ENCODE measurements at places on chromosomes 6 and 20.
A peak's percentile ranks its signal among the peaks of the same experiment; 100 is the strongest.

DNA sequence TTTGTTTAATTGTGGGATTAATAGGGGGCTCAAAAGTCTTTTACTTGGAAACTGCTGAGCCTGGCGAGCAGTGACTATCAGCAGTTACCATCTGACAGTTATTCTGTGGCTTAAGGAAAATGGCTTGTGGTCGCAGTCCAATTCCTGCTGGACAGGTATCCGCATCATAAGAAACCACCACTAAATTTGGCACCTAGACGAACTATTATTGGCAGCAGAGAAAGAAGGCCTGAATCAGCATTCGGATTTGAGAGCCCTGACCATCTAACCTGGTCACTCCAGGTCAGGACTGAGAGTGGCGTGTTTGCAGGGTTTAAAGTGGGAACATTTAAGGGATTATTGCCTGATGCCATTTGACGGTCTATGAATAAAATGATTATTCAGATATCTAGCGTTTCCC is 146.4 kb downstream of the RPS12 start:
- DNase-seq = peak; percentile 47

DNA sequence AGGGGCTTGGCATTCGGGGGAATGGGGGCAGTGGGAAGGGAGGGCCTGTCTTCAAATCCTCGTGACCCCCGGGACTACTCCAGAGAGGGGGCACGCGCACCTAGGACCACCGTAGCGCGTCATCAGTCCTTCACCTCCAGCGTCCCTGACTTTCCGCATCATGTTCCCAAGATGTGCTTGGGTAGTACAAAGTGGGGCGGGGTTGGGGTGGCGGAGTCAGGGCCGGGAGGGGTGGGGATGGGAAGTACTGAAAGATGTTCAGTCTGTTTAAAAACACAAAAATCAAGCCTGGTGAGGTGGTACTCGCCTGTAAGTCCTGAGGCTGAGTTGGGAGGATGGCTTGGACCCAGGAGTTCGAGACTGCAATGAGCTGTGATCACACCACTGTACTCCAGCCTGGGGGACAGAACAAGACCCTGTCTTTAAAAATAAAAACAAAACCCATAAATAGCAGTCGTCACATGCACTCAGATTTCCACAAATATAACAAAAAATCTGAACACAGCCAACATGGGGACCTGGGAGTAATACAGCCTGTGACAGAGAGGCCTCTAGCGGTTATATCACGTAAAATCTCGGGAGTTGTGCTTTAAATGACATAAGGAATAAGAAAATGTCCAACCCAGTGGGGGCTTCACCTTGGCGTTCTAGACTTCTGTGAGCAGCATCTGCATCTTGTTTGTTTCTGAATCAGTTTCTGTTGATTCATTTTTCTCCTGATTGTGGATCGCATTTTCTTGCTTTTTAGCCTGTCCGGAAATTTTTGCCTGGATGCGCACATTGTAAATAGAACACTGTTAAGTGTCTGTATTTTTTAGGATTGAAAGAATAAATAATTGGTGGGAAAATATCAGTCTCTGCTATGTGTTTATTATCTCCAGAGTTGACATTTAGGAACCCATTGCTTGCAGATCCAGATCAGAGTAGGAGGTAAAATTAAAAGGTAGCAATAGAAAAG is 698 bp upstream of the LRP11 start:
- peak; percentile 78 for DNase-seq

DNA sequence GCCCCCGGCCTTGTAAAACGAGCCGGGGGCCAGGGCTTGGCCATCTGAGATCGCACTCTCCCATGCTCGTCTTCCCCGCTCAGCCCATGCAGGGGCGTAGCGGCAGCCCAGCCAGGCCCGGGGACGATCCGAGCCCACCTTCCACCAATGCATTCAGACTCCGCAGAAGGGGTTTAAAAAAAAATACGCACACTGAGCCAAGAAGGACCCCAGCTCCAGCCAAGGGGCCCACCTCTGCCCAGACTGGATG is 320 bp downstream of the GSTA4 start:
- no peak for DNase-seq

DNA sequence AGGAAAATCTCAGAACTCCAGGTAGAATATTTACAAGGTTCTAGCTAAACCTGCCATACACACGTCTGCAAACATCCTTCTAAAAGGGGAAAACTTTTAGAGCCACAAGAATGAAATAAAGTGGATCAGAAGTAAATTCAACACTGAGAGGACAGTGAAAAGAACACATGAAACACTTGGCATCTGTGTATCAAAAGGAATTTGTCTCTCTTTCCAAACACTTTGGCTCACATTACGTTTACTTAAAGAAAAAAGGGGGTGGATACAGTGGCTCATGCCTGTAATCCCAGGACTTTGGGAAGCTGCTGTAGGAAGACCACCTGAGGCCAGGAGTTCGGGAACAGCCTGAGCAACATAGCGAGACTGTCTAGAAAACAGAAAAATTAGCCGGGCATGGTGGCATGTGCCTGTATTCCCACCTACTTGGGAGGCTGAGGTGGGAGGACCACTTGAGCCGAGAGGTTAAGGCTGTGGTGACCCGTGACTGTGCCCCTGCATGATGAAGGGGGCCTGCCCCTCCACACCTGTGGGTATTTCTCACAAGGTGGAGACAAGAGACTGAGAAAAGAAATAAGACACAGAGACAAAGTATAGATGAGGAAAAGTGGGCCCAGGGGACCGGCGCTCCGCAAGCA is 35.4 kb downstream of the NINL start:
- no peak for DNase-seq

GRCh38 chr20:1370548-1371110 is 22.2 kb downstream of the FKBP1A start:
- DNase-seq = no peak

- DNase-seq = no peak
Observed at GRCh38 chr6:35359346-35359743, 17.0 kb downstream of the PPARD start.

GRCh38 chr6:104585646-104586045 is 274.1 kb downstream of the HACE1 start:
- no peak for DNase-seq

Data from epithelial cell of esophagus (primary cell).